ENCODE measurements at places on chromosomes 4 and X.
A peak's percentile ranks its signal among the peaks of the same experiment; 100 is the strongest.

GRCh38 chr4:18020145-18020670 lies 1.3 kb downstream of the LCORL start:
- no peak for DNase-seq

DNA sequence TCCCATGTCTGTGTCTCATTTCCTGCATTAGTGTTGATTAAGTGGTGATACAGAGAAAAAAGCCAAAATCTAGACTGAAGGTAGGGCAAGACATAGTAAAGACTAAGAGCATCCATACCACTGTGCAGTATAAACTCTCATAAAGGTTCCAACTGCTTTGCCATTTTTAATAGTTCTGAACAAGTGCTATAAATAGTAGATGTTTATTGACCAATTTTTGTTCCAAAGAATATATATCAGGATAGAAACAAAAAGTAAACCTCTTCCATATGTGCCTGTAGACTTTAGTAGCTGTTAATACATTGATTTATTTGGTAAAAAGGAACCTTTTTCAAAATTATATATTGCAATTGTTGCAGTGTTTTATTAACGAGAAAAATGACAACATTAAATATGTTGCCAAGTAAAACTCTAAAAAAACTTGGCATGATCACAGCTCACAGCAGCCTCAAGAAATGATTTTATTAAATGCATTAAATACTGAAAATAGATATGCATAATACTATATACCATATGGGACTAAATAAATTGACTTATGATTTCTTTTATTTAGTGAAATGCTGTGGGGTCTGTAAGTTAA lies 22.3 kb upstream of the AASDH start:
- DNase-seq: no peak

DNA sequence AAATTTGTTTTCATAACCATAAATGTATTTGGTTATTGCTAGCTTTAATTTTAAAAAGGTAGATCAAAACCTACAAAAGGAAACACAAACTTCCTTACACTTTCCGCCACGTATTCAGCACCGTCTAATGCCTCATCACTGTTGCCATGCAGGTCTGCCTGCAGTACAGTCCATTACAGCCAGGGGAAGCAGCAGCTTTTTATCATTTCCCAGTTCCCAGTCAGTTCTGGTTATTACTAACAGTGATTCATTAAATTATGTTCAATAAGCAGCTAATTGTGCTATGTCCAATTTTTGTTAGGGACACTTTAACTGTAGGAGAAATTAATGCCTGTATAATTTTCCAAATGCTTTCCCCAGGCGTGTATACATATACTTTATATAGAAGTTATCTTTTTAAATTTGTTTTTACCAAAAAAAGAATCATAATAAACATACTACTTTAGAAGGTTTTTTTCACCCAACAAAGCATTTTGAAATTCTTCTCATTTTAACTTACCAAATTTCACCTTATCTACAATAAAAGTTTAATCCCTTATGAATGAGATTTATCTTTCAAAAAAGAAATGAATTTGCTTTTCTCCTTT lies 93.3 kb downstream of the ANXA3 start:
- DNase-seq: peak; percentile 59

GRCh38 chr4:19580095-19580494 lies 671.6 kb upstream of the SLIT2 start:
- no peak for DNase-seq

- no peak for DNase-seq
These were observed 74.8 kb downstream of the FREM3 start for GRCh38 chr4:143625632-143626031.

DNA sequence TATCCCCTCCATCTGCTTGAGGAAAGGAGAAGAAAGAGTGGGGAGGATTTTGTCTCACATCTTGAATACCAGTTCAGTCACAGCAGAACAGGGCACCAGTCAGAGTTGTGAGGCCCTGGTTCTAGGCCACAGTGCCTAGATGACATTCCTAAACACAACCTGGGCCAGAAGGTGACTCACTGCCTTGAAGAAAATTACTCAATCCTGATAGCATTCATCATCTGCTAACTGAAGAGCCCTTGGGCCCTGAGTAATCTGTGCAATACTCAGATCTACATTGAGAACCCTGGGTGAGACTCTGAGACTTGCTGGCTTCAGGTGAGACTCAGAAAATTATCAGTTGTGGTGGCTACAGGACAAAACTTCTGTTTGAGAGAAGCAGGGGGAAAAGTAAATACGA lies 20.5 kb upstream of the PRR32 start:
- no peak for DNase-seq

- no peak for DNase-seq
These were observed 120.2 kb downstream of the BMPR1B start for GRCh38 chr4:94877973-94878372.

DNA sequence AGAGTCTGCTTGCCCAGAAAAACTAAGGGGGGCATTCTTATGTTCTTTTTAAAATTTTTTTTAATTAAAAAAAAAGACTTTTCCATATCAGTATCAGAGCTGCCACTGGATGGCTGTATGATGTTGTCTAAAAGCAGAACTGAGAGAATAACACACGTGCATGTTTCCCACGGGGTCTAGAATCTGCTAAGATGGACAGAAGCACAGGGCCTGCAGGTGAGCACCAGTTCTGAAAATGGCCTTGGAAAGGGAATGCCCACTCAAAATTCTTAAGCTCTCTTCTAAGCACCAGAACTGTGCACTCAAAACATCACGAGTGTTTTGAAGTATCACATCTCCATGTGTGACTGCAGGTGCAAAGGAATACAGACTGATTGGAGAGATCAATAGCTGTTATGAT lies 61.1 kb downstream of the ARAP2 start:
- DNase-seq: no peak

DNA sequence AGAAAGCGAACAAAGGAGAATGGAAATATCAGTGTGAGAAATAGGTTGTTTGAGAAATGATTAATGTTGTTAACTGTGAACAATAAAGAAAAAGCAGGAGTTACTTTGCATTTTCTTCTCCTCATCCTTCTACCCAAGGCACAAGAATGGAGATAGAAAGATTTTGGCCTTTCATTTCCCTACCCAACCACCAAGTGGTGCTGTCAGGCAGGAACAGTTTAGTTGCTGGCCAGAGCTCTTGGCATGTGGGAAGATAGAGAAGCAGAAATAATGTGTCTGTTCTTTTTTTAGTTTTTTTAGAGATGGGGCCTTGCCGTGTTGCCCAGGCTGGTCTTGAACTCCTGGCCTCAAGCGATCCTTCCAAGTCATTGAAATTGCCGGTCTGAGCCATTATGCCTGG lies 12.8 kb downstream of the HOPX start:
- DNase-seq: peak; percentile 37

DNA sequence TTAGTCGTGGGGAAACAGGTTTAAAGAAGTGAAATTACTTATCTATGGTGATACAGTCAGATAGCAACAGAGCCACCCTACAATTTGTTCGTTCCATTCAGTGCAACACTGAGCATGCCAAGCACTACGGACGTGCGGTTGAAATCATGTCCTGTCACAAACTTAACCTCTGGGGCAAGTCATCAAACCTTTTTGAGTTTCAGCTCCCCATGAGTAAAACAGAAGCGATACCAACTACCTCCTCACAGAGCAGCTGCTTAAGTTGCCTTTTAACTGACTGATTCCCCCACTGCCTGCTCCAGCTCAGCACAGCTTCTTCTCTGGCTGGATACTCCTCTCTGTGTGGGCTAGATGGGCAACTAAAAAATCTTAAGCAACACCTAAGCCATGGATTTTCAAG lies 36.0 kb downstream of the LHFPL1 start:
- DNase-seq: no peak

Measured in GDM1 (cell line).